Frontal cortex (tissue), 4 donors: ENCODE measurements at places on chromosomes 7 and 10. TPM values are rescaled to one million over a fixed set of nuclear protein-coding genes. Genes with fewer than 3 reads are reported as not detected.

HYAL4 gene
- not detected for total RNA-seq

TMEM236 gene
- total RNA-seq = under 0.01 TPM

SEMA3E gene
- 28.1 TPM for total RNA-seq

TSC22D4 gene
- total RNA-seq = 7.3 TPM

PRF1 gene
- not detected for total RNA-seq

RASSF4 gene
- 8.6 TPM for total RNA-seq

TACR2 gene
- total RNA-seq = 0.82 TPM

VGF gene
- total RNA-seq = 7.7 TPM

SNX13 gene
- total RNA-seq = 66.0 TPM

FKBP6 gene
- not detected for total RNA-seq

ASAH2 gene
- 2.9 TPM for total RNA-seq

ZNF365 gene
- 22.0 TPM for total RNA-seq

ANKRD1 gene
- total RNA-seq = not detected

ASIC3 gene
- 0.82 TPM for total RNA-seq

SUV39H2 gene
- 34.6 TPM for total RNA-seq

ZNF248 gene
- total RNA-seq = 67.3 TPM

SFTPD gene
- total RNA-seq = 0.41 TPM

NME8 gene
- not detected for total RNA-seq

KLF14 gene
- not detected for total RNA-seq

WDR91 gene
- total RNA-seq = 8.2 TPM

FAM221A gene
- total RNA-seq = 15.9 TPM

TEX47 gene
- total RNA-seq = not detected

WNT2 gene
- 0.41 TPM for total RNA-seq

GPC2 gene
- total RNA-seq = 75.0 TPM

IFRD1 gene
- 85.6 TPM for total RNA-seq

TUBAL3 gene
- total RNA-seq = not detected

ARPC1A gene
- 101 TPM for total RNA-seq

COL17A1 gene
- under 0.01 TPM for total RNA-seq

ZNF467 gene
- 1.6 TPM for total RNA-seq

CFAP43 gene
- total RNA-seq = 15.9 TPM

MMD2 gene
- 2.4 TPM for total RNA-seq

CDCA7L gene
- total RNA-seq = 31.4 TPM

RBP3 gene
- not detected for total RNA-seq

PTF1A gene
- total RNA-seq = 0.41 TPM

HTR5A gene
- total RNA-seq = 2.9 TPM

PRPF18 gene
- 36.7 TPM for total RNA-seq

IFIT1B gene
- 0.41 TPM for total RNA-seq

IGFBP3 gene
- total RNA-seq = 6.1 TPM

ZNF3 gene
- total RNA-seq = 44.4 TPM

EN2 gene
- not detected for total RNA-seq

VWDE gene
- 1.2 TPM for total RNA-seq

FBXO24 gene
- total RNA-seq = 0.41 TPM

TWIST1 gene
- 2.4 TPM for total RNA-seq

ABCB1 gene
- 6.5 TPM for total RNA-seq

USP54 gene
- 32.6 TPM for total RNA-seq

IFIT1 gene
- 5.7 TPM for total RNA-seq

IL6 gene
- total RNA-seq = not detected

PDZD7 gene
- 10.2 TPM for total RNA-seq

UPK3BL2 gene
- 1.6 TPM for total RNA-seq

SKIDA1 gene
- 11.0 TPM for total RNA-seq

SLC26A5 gene
- total RNA-seq = not detected

SEMA4G gene
- 6.5 TPM for total RNA-seq

SEC31B gene
- total RNA-seq = 3.7 TPM

GPR15LG gene
- not detected for total RNA-seq
